CD14-positive monocyte (primary cell): ENCODE measurements at places on chromosomes 5 and 9. TPM values are rescaled to one million over a fixed set of nuclear protein-coding genes. Genes with fewer than 3 reads are reported as not detected.

The ACTBL2 gene
- polyA plus RNA-seq, result not detected

The SLC25A2 gene
- polyA plus RNA-seq, result not detected in 2 replicates

The SPEF2 gene
- polyA plus RNA-seq, result 0.48 TPM

The PTTG1 gene
- polyA plus RNA-seq, result 1.1 and 3.6 TPM in 2 replicates

The OCLN gene
- polyA plus RNA-seq, result 0.03 TPM

The PCDH12 gene
- 0.90 TPM for polyA plus RNA-seq

The ANKRA2 gene
- 14.9 TPM for polyA plus RNA-seq

The TMEM252 gene
- polyA plus RNA-seq, result not detected

The PAEP gene
- not detected for polyA plus RNA-seq

The CNTNAP3 gene
- polyA plus RNA-seq, result not detected

The TMEM232 gene
- 1.4 TPM for polyA plus RNA-seq

The SNCB gene
- polyA plus RNA-seq, result not detected

The PCDHGC4 gene
- polyA plus RNA-seq, result not detected

The IFNB1 gene
- not detected for polyA plus RNA-seq

The GRIN1 gene
- polyA plus RNA-seq, result not detected

The TMEM203 gene
- 13.1 and 15.1 TPM in 2 replicates for polyA plus RNA-seq

The LHX3 gene
- not detected for polyA plus RNA-seq

The DND1 gene
- polyA plus RNA-seq, result not detected

The DPYSL3 gene
- not detected for polyA plus RNA-seq

The GARNL3 gene
- polyA plus RNA-seq, result 0.70 and 1.5 TPM in 2 replicates

The CAMK2A gene
- polyA plus RNA-seq, result not detected in 2 replicates

The FBP2 gene
- polyA plus RNA-seq, result not detected

The AHRR gene
- polyA plus RNA-seq, result not detected

The PROP1 gene
- not detected in 2 replicates for polyA plus RNA-seq

The ENTPD2 gene
- not detected for polyA plus RNA-seq

The IL13 gene
- polyA plus RNA-seq, result not detected

The EDIL3 gene
- polyA plus RNA-seq, result 0.09 TPM

The SELENOP gene
- polyA plus RNA-seq, result 0.33 TPM in 1 of 2 replicates, not detected in the other

The SLC31A1 gene
- polyA plus RNA-seq, result 38.8 TPM

The ARHGAP26 gene
- 23.7 and 56.8 TPM in 2 replicates for polyA plus RNA-seq

The ADAMTS12 gene
- not detected in 2 replicates for polyA plus RNA-seq

The IPPK gene
- 5.0 and 11.6 TPM in 2 replicates for polyA plus RNA-seq

The MRPL22 gene
- 56.7 TPM for polyA plus RNA-seq

The ENHO gene
- polyA plus RNA-seq, result 2.7 and 5.1 TPM in 2 replicates

The FAM221B gene
- 0.11 and 0.63 TPM in 2 replicates for polyA plus RNA-seq

The ATP10B gene
- not detected for polyA plus RNA-seq

The LCN12 gene
- polyA plus RNA-seq, result not detected

The GFRA3 gene
- polyA plus RNA-seq, result not detected in 2 replicates

The FSTL4 gene
- polyA plus RNA-seq, result not detected

The RGS7BP gene
- not detected in 2 replicates for polyA plus RNA-seq

The PCDHB11 gene
- not detected in 2 replicates for polyA plus RNA-seq

The MCCC2 gene
- polyA plus RNA-seq, result 16.5 TPM

The PCDHGA11 gene
- not detected in 2 replicates for polyA plus RNA-seq

The GPR21 gene
- polyA plus RNA-seq, result not detected

The ADAMTS13 gene
- polyA plus RNA-seq, result not detected

The REEP5 gene
- polyA plus RNA-seq, result 193 TPM

The PRSS3 gene
- not detected in 2 replicates for polyA plus RNA-seq
